ENCODE measurements at places on chromosomes 3 and 15.

DNA sequence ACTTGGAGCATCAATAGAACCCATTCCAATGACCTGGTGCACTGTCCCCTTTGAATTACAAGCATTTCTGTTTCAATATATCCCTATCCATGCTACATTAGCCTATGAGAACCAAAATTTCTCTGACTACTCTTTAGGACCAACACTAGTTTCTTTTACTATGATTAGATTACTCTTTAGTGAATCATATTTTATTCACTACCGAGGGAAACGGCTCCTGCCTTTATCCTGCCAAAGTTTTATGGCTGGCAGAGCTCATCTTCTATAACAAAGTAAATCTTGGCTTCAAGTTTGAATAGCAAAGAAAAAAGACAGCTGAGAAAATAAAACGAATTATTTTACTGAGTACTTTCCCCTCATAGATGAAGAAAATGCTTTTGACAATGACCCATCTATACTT, 120.9 kb downstream of the SLC9A9 start:
- no peak for DNase-seq

DNA sequence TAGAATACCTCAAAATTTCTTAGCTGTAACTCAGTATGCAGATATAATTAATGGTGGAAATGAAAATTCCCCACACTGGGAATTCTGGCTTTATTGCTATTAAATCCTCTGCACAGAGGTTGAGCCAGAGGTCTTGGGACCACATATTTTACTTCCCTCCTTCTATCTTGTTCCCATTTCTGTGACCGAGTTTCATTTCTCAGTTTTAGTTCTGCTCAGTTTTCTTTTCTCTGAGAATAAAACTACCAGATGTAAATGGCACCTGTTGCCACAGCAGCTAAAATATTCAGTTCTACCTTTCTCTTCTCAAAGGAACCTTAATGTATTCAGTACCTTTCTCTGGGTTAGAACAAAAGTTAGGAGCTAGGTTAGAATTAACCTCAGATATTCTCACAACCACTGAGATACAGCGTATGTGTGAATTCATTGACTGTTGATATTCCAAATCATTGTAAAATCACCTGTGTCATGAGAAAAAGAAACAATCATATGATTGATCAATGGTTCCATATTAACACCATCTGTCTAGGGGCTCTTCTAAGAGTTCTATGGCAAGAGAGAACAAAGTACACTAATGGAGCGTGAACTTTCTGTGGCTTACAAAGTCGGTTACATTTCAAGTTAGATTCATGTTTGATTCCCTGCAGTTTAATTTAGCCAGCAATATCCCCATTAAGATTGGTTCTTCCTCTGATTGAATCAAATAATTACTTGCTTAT, 374.1 kb downstream of the EFHB start:
- DNase-seq, result no peak

DNA sequence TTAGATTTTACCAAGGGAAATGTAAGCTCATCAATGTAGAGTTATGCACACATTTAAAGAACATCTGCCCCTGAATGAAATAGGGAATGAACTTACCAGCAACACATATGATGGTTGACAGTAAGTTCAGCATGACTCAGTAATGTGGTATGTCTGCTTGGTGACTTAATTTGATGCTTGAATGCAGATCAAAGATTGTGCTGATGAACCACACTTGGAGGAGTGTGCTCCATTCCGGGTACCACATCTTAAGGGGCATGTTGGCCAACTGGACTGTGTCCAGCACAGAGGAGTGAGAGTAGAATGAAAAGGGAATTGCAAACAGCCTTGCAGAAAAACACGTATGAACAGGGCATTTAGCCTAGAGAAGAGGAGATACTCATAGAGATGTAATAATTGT, 171.0 kb upstream of the RARB start:
- DNase-seq, result no peak

DNA sequence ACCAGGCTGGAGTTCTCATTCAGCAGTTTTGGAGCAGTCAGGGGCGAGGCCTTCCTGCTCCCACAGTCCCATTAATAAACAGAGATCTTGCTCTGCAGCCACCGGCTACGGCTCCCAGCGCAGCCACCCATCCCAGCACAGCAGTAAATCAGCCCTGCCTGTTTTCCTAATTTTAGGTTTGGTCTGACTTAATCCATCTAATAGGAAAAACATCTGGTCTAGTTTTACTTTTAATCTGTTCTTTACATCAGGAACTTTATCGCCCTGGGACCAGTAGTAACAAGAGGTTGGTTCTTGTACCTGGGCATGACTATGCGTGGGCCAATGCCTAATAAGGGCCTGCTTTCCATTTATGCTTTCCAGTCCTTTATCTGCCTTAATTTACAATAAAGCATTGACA, 264.0 kb upstream of the DPH6 start:
- DNase-seq, result no peak

- no peak for DNase-seq
Observed at GRCh38 chr3:13687517-13687943, 138.6 kb downstream of the FBLN2 start.

DNA sequence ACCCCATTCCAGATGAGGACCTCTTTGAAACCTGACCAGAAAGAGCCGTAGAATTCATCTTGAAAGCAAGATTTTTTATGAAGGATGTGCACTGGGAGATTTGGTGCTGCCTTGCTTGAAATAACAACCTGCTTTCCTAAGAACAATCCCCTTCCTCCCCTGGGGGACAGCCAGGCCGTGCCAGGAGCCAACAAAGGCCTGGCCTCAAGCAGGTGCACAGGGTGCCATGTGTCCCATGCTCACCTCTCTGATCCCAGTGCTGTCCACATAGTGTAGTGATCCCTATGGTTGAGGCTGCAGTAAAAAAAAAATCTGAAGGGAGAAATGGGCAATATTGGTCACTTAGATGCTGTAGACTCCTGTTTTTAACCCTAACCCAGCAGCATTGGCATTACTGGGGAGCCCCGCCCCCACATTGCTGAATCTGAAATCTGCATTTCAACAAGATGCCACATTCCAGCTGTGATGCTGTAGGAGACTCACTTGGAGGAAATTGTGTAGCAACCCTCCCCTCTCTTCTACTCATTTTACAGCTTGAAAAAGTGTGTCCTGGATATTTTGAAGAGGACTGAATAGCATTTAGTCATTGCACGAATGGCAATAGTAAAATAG, 171.2 kb downstream of the APBA2 start:
- DNase-seq, result no peak

Measured in AG09319 (cell line).